Activated CD4-positive, alpha-beta T cell treated with anti-CD3 and anti-CD28 coated beads, Interleukin-2, amount 10 ng/mL, durations not matched to agents 24 days and 14 days (primary cell): ENCODE measurements at places on chromosomes 7 and 10. TPM values are rescaled to one million over a fixed set of nuclear protein-coding genes. Genes with fewer than 3 reads are reported as not detected.

Gene IGF2BP3
- total RNA-seq: 2.2 and 2.7 TPM in 2 replicates

Gene RPEL1
- total RNA-seq: not detected in 2 replicates

Gene ZNF727
- not detected in 2 replicates for total RNA-seq

Gene CAMK1D
- total RNA-seq: 5.6 and 6.6 TPM in 2 replicates

Gene NCF1
- 0.54 TPM in 1 of 2 replicates, not detected in the other for total RNA-seq

Gene MAGI2
- total RNA-seq: 0.12 TPM in 2 replicates

DNA sequence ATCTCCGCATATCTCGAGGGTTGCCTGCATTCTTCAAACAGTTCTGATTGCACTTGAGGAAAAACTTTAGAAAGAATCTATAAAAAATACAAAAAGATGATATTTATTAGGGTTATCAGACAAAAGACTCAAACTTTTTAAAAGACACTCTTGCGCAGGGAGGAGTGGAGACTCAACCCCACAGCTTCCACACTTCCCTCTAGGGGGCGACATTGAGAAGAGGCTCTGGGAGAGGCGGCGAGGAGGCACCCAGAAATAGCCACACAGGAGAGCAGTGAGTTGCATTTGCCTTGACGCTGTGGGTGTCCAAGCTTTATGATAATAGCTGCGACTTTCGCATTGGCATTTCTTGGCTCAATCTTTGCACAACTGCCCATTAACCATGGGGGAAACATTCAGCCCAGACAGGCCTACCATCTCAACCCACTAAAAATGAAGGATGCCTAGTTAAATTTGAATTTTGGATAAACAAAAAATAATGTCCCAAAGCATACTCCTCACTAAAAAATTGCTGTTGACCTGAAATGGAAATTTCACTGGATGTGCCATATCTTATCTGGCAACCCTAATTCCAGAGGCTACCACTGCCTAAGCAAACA, 86.2 kb downstream of the EBF3 start:
- no peaks in the 10 kb centered on the region for H3K27me3 ChIP-seq
- peak; percentile 83 for DNase-seq
- H3K27ac ChIP-seq: no peak overlapping the region
- H3K4me1 ChIP-seq: no peaks in the 10 kb centered on the region
- no peak overlapping the region for H3K4me3 ChIP-seq
- no peaks in the 10 kb centered on the region for H3K36me3 ChIP-seq

DNA sequence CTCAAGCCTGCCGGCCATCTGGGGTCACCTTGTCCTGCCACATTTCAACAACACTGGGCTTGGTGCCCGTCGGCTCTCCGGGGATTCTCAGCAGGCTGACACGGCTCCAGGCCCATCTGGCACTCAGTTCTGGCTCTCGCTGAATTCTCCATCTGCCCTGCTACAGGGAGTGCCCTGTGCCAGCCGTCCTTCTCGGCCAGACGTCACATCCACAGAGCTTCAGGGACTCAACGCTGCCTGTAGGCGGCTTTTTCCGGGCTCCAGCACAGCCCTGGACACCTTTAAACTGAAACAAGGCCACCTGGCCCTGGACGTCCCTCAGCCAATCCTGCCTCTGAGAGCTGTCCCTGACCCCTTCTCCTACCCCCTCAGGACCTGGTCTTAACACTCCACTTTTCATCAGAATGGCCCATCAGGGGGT, 43.0 kb downstream of the TMEM130 start:
- no peak for DNase-seq
- H3K36me3 ChIP-seq: no peaks in the 10 kb centered on the region
- H3K27ac ChIP-seq: no peak overlapping the region
- H3K4me3 ChIP-seq: no peak overlapping the region
- no peaks in the 10 kb centered on the region for H3K27me3 ChIP-seq

DNA sequence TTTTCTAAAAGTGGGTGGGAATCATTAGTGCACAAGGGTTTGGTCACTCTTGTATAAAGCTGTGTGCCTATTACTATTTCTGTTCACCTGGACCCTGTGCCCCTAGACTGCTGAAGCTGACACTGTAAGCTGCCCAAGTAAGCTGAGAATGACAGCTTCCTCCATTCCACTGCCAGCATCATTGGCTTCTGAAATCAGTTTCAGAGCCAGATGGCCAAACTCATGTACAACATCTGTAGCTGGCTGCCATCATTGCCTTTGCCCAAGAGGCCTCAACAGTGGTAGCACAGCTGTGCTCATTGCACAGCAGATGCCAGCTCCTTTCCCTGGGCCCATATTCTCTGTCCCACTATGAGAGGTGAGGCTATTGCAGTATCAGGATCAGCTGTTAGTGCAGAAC, 165.7 kb downstream of the CPEB3 start:
- peak; percentile 33 for DNase-seq
- H3K36me3 ChIP-seq: no peaks in the 10 kb centered on the region
- no peak overlapping the region for H3K27ac ChIP-seq
- no peaks in the 10 kb centered on the region for H3K27me3 ChIP-seq

- no peaks in the 10 kb centered on the region for H3K36me3 ChIP-seq
- DNase-seq: no peak
- H3K4me1 ChIP-seq: peaks cover 3% of the 10 kb centered on the region
- H3K27me3 ChIP-seq: peaks cover 26% of the 10 kb centered on the region
- H3K27ac ChIP-seq: no peak overlapping the region
Measured at GRCh38 chr7:96418581-96418980, 96.7 kb upstream of the SLC25A13 start.

DNA sequence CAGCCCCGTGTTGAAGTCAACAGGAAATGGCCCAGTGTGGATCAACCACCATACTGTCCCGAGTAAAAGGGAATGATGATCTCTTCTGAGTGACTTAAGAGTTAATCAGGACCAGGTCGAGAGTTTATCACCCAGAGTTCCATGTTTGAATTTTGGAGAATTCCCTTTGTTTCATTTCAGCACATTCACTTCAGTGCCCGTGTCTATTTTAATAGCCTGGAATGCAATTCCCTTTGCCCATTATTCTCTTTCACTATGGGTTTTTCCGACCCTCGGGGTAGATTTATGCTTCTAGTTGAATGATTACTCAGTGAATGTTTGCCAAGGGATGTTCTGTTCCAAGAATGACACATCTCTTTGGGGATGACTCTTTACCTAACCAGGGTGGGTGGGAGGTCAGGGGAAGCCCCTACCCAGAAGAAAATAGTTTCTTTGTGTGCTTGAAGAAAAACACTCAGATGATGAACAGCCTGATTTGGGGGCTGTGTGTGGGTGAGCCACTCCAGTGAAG, 594.9 kb downstream of the INHBA start:
- no peaks in the 10 kb centered on the region for H3K36me3 ChIP-seq
- H3K27me3 ChIP-seq: no peaks in the 10 kb centered on the region
- DNase-seq: no peak

- H3K27me3 ChIP-seq: no peaks in the 10 kb centered on the region
- no peaks in the 10 kb centered on the region for H3K36me3 ChIP-seq
- H3K4me3 ChIP-seq: no peak overlapping the region
- no peak overlapping the region for H3K27ac ChIP-seq
Measured at GRCh38 chr7:102040569-102040968, 223.1 kb downstream of the CUX1 start.

DNA sequence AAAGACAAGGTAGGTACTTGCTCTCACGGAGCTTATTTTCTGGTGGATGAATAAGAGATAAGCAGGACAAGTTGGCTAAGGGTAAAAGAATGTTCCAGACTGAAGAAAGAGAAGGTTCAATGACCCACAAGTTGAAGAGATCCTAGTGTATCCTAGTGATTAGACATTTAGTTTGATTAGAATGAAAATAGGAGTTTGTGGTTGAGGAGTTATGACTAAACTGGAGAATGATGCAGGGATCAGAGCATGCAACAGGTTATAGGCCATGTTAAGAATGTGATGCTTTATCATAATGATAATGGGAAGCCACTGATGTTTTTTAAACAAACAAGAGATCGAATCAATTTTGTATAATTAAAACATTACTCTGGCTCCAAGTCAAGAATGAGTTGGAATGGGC, 357.2 kb downstream of the HPSE2 start:
- no peaks in the 10 kb centered on the region for H3K36me3 ChIP-seq
- H3K4me3 ChIP-seq: no peak overlapping the region
- no peaks in the 10 kb centered on the region for H3K4me1 ChIP-seq
- no peak for DNase-seq
- no peaks in the 10 kb centered on the region for H3K27me3 ChIP-seq
- H3K27ac ChIP-seq: no peak overlapping the region

GRCh38 chr7:131816391-131817007, 260.1 kb upstream of the PODXL start:
- no peak for DNase-seq
- H3K4me3 ChIP-seq: no peak overlapping the region

DNA sequence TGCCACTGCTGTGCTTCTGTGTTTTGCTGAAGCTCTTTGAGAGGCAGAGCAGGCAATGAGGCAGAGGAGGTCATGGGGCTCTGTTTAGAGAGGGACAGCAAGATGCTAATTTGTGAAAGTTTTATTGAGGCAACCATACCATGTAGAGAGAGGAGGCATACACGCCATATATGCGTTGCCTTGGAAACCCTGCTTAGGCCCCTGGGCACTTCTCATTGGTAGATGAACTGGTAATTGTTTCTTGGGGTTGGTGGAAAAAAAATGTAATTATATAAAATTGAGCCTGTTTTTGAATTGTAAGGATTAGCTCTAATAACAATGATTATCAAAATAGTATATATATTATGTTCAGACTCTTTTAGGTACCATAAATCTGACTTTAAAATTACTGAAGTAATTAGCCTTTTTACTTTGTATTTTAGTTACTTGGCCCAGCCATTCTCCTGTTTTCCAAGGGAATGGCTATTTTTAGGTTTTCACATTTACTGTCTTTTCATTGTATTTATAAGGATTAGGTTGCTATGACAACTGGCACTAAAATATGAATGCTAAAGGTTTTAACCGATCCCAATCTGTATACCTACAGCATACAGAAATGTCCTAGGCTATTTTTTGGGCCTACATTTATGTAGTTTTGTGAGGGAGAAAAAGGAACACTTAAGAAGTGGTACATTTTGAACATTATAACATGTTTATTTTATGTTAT, 52.4 kb downstream of the BZW2 start:
- H3K36me3 ChIP-seq: peaks cover 70% of the 10 kb centered on the region
- no peak overlapping the region for H3K27ac ChIP-seq
- H3K4me1 ChIP-seq: no peaks in the 10 kb centered on the region

GRCh38 chr10:70890917-70891431, 2.6 kb upstream of the PCBD1 start:
- H3K4me1 ChIP-seq: peaks cover 25% of the 10 kb centered on the region
- peaks cover 3% of the 10 kb centered on the region for H3K36me3 ChIP-seq
- DNase-seq: no peak
- H3K4me3 ChIP-seq: no peak overlapping the region

DNA sequence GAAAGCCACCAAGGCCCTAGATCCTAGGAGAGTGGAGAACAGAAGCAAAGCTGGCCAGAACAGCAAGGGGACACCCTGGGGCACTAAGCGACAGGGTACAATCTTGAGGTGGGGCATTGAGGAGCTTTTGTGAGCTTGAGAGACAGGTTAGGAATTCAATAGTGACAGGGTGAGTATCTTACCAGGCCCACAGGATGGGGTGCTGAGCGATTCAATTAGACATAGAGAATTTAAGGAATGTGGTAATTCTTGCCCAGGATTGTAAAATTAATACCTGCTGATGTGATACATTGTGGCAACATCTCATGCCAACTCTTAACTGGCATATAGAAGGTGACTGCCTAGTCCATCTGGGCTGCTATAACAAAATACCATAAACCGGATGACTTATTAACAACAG, 14.0 kb downstream of the RBP3 start:
- H3K4me1 ChIP-seq: no peaks in the 10 kb centered on the region
- H3K27ac ChIP-seq: no peak overlapping the region
- H3K4me3 ChIP-seq: no peak overlapping the region
- no peaks in the 10 kb centered on the region for H3K36me3 ChIP-seq
- peaks cover 2% of the 10 kb centered on the region for H3K27me3 ChIP-seq

DNA sequence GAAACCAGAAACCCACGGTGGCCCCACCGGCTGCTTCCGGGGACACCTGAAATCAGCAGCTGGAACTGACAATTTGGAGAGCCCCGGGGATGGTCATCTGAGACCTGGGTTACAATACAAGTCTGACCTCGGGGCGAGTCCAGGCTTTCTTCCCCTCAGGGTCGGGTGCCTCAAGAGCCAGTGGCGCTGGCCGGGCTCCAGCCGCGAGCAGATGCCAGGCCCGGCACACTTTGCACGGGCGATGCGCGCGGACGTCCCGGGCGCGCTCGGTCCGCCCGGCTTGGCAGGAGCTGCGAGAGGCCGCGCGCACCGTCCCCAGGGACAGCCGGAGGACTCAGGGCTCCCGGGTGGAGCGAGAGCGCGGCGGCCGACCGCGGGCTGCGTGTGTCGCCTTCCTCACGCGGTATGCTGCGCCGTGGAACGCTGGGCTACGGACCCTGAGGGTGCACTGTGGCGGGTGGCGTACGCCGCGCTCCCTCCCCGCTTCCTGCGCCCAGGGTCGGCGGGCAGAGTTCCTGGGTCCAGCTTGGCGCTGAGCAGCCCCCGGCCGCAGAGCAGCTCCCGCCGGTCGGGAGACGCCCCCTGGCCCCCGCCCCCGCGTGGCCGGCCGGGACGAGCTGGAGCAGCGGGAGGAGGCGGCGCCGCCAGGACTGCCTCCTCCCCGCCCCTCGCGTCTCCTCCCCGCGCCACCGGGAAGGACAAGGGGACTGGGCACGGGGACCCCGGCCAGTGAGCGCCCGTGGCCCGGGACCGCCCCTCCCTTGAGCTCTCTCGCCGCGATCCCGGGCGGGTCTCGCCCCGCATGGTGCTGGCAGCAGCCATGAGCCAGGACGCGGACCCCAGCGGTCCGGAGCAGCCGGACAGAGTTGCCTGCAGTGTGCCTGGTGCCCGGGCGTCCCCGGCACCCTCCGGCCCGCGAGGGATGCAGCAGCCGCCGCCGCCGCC, at the start of gene RBM20:
Gene RBM20 (plus strand): TSS at position 684 of the 945 bp plus-strand sequence. CDS start 119 bp downstream, at position 803.
- H3K27me3 ChIP-seq: peaks cover 71% of the 10 kb centered on the region
- H3K4me1 ChIP-seq: peaks cover 15% of the 10 kb centered on the region
- H3K36me3 ChIP-seq: peaks cover 2% of the 10 kb centered on the region
- H3K27ac ChIP-seq: peak within 1 kb of the TSS; percentile 28

- H3K27ac ChIP-seq: no peak overlapping the region
- no peaks in the 10 kb centered on the region for H3K4me1 ChIP-seq
- H3K4me3 ChIP-seq: no peak overlapping the region
- H3K27me3 ChIP-seq: peaks cover 2% of the 10 kb centered on the region
- no peaks in the 10 kb centered on the region for H3K36me3 ChIP-seq
- no peak for DNase-seq
Measured at GRCh38 chr10:583433-583832, 106.0 kb downstream of the DIP2C start.

- peaks cover 5% of the 10 kb centered on the region for H3K4me1 ChIP-seq
- peaks cover 7% of the 10 kb centered on the region for H3K27me3 ChIP-seq
- H3K36me3 ChIP-seq: no peaks in the 10 kb centered on the region
- no peak for DNase-seq
- no peak overlapping the region for H3K27ac ChIP-seq
Measured at GRCh38 chr7:141281311-141281710, 207.4 kb downstream of the TMEM178B start.

DNA sequence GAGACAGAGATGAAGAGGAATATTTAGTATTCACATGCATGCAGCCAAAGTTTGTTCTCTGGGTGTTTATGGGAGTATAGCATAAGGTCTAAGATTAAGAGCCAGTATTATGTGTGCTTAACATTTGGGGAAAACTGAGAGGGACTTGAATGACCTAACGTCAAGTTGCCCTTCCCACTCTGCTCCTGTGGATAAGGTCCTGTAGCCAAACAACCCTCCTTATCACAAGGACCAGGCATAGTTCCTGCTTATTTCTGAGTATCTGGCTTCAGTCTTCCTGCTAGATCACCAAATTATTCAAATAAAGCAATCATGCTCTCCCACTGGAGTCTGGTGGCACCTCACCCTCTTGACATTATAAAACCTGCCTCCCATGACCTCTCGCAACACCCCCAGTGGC, 137.9 kb upstream of the SEMA3E start:
- no peaks in the 10 kb centered on the region for H3K4me1 ChIP-seq
- no peaks in the 10 kb centered on the region for H3K36me3 ChIP-seq
- H3K27me3 ChIP-seq: no peaks in the 10 kb centered on the region
- H3K4me3 ChIP-seq: no peak overlapping the region
